Right ventricle myocardium superior (tissue), 1 donor: ENCODE measurements at places on chromosomes 2 and 18. TPM values are rescaled to one million over a fixed set of nuclear protein-coding genes. Genes with fewer than 3 reads are reported as not detected.

Gene TBR1
- not detected for total RNA-seq

Gene NEURL3
- not detected for total RNA-seq

Gene VWA3B
- 0.32 TPM for total RNA-seq

Gene AOX1
- 4.1 TPM for total RNA-seq

Gene SCN7A
- total RNA-seq, result 27.7 TPM

Gene CDH20
- total RNA-seq, result 0.05 TPM

Gene XDH
- 0.13 TPM for total RNA-seq

Gene DAW1
- 0.13 TPM for total RNA-seq

Gene IL1F10
- not detected for total RNA-seq

Gene NOSTRIN
- 14.0 TPM for total RNA-seq

Gene CCDC85A
- 4.3 TPM for total RNA-seq
